Kidney (tissue), 22 donors: ENCODE measurements at places on chromosomes 6 and 20. TPM values are rescaled to one million over a fixed set of nuclear protein-coding genes. Genes with fewer than 3 reads are reported as not detected.

Gene KCNK5
- total RNA-seq, result 77.0 TPM

Gene SLC17A9
- 9.5 TPM for total RNA-seq

Gene FOXC1
- 58.5 TPM for total RNA-seq

Gene MYCT1
- total RNA-seq, result 14.2 TPM

Gene COL21A1
- total RNA-seq, result 3.1 TPM

Gene TMEM14A
- 23.8 TPM for total RNA-seq

Gene DACT2
- total RNA-seq, result 5.0 TPM

Gene LINC00237
- total RNA-seq, result not detected

Gene PI3
- 8.7 TPM for total RNA-seq
